ENCODE measurements at places on chromosomes 7 and 10.

DNA sequence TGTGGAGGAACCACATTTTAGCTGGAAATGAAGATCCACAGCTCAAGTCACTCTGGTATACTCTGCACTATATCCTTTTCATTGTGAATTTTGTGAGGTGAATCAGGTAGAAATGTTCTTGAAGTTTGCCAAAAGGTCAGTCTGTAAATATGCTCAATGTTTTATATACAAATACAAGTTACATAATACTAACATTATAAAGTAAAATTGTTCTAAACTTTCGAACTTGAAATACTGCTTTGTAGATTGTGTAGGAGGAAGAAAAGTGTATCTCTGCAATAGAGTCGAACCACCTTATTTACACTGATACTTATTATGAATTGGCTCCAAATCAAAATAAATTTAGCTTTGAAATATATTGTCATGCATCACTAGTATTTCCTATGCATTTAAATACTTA, 7.0 kb downstream of the MIOS start:
- no peak for DNase-seq

DNA sequence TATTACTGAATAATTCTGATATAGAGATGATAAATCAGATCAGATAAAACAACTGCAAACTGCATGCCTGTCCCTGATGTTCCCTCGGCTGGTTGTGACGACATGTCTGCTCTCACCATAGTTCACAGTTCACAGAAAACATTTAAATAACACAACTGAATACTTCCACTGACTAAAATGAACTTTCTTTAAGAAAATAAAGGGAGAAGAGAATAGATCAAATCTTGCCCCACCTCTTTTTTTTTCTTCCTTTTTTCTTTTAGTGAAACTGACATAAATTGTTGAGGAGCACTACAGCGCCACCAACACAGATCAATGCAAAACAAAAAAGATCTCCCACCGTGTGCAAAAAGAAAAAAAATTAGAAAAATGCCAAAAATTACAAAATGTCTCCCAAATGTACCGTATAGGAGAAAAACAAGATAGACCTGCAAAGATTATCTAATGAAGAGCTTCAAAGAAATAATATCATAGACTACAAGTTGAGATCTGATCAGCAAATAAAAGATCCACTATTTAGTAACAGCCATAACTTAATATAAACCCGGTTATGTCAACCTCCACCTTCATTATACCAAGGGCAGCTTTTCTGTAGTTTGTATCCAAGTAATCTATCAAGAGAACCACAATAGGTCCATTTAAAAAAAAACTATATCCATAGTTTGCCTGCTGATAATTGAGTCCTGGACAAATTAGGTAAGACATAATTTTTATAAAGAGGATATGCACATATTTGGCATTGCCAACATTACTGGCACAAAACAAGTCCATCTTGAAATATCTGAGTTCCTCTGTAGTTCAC, 30.7 kb upstream of the EPC1 start:
- DNase-seq, result peak; percentile 65

DNA sequence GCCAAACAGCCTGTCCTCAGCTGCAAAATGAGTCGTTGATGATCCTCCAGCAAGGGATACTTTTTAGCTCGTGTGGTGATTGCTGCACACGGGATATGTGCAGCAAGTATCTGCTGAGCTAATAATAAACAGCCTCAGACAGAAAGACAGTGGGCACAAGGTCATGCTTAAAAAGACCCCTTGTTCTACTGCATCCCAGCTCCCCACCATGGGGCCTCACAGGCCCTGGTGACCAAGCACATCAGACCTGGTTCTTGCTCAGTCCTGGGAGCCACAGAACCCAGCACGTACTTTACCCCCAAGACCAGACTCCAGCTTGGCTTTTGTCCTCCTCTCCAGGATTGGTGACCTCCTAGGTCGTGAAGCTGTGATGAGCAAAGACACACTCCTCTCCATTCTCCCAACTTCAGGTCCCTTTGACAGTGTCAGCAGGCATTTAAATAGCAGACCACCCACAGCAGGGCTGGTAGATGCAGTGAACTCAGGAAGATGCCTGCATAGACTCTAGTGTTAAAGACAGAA, 50.5 kb downstream of the EGFR start:
- DNase-seq, result no peak

DNA sequence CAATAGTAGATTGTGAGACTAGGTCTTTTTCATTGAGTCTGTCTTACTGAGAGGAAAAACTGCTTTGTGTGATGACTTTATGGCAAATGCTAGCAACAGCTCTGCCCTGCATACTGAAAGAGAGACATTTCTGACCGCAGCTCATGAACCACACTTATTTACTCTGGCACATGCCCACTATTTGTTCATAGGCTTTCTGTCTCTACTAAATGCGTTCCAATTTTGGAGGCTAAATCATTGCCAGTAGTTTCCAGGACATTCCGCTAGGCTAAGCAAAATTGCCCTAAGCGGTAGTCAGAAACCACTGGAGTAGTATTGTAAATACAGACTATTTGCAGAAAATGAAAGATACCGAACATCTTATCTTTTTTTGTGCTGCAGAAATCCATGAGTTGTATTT, 55.6 kb upstream of the DLX6 start:
- DNase-seq, result no peak

DNA sequence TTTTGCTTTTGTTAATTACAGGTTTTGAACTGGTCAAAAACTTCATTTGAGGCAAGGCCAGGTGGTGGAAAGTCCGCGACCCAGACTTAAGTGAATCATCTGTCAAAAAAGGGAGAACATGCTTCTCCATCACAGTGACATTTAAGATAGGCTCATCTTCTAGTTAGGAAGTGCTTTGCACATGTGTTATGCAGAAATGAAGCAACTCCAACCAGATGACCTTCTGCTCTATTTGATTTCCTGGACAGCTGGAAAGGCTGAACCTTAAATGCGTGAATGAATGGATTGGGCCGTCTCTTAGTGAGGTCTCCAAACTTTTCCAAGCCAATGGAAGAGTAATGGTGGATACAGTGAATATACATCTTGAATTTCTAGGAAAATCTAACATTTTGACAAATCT, 101.6 kb upstream of the FAM13C start:
- no peak for DNase-seq

DNA sequence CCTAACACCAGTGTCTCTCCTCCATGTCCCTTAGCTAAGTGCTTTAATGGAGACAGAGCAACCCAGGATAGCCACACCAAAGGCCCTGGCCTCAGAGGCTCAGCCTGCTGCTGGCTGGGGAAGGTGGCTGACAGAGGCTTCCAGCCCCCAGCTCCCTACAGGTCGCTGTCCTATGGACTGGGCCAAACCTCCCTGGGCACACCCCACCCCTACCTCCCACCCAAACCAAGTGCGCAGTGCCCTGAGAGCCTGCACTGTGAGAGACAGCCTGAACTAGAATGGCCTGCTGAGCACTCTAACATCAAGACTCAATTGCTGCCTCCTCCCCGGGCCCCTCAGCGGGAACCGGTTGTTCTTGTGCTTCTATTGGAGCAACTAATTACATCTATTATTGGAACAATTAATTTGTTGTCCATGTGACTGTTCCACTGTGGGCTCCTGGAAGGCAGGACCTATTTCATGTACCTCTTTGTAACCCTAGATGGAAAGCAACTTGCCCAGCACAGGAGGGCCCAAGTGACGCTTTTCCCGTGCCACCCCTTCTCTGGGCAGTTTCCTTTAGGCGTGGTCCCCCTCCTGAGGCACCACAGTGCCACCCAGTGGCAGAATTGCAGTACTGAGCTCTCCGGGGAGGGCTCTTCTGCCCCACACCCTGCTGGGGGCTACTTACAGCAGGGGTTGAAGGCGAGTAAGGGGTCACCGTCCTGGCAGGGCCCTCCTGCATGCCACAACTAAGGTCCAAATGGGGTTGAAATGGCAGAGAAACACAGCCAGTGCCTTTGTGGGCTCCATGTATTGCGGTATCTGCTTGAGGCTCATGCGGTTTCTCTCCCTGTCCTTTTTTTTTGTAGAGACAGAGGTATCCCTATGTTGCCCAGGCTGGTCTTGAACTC, 63.7 kb upstream of the WAPL start:
- DNase-seq, result peak; percentile 34

- DNase-seq, result no peak
Observed at GRCh38 chr7:143012001-143012400, 14.9 kb downstream of the OR9A2 start.

GRCh38 chr7:124059375-124059774, 26.5 kb upstream of the TMEM229A start:
- DNase-seq, result no peak

- no peak for DNase-seq
Observed at GRCh38 chr7:50208378-50208982, 96.0 kb upstream of the IKZF1 start.

DNA sequence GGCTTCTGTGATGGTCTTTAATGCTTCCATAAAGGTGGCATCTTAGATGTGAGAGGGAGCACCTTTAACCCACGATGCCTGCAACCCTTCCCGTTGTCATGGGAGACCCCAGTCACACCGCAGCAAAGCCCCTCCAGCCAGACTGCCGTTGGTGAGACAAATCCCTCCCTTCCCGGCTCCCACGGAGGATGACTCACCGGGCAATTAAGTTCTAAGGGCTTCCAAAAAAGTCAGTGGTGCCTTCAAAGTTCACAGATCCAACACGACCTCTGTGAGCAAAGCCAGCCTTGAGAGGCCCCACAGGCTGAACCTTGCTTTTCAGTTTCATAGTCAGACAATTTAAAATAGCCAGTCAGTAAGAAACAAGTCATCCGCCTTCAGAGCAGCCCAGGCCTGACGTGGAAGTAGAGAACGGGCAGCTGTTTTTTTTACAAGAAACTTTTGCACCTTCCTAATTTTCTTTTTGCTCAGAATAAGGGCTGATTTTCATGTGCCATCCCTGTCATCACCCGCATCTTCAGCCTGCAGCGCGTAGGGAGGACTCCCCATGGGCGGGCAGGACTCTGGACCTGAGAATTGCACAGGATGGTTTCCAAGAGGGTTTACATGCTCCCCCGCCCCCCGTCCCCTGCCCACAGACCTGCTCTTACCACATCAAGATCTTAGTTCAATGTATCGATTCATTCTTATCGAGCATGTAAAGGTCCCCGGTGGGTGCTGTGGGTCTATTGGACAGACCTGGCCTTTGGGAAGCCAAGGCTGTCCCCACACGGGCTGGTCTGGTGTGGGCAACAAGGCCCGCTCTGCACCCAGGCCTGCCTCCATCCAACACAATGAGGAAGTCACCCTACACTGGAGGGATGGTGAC, 333.9 kb downstream of the DNAJB6 start:
- no peak for DNase-seq

DNA sequence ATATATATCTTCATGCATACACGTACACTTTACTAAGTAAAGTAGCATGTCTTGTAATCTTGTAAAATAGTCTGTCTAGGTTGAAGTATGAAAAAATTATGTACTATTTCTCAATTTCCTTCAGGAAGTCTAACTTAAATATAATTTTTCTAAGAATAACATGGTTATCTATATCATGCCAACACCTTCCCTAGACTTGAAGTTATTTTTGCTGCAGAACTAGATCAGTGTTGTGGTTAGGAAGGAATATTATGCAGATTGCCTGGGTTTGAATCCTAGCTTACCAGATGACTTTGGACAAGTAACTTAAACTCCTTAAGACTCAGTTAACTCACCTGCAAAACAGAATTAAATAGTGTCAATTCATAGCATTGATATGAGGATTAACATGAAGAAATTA, 142.2 kb upstream of the SEMA3A start:
- no peak for DNase-seq

GRCh38 chr10:94344522-94345122, 18.1 kb downstream of the NOC3L start:
- no peak for DNase-seq

- peak; percentile 47 for DNase-seq
Observed at GRCh38 chr10:97714401-97715258, 1.1 kb downstream of the MARVELD1 start.

DNA sequence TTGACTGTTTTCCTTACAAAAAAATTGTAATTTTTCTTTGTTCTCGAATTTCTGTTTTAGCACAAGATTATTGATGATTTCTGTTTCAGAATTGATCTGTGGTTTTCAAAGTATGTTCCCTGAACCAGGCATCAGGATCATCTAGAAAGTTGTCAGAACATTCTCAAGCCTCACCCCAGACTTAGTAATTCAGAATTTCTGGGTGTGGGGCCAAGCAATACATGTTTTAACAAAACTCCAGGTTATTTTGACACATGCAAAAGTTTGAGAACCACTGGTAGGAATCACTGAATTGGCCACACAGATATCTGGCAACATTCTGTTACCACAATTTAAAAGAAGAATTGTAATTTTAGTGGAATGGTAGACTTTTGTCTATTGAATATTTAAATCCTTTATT, 1173.9 kb upstream of the LRRTM3 start:
- DNase-seq, result no peak

DNA sequence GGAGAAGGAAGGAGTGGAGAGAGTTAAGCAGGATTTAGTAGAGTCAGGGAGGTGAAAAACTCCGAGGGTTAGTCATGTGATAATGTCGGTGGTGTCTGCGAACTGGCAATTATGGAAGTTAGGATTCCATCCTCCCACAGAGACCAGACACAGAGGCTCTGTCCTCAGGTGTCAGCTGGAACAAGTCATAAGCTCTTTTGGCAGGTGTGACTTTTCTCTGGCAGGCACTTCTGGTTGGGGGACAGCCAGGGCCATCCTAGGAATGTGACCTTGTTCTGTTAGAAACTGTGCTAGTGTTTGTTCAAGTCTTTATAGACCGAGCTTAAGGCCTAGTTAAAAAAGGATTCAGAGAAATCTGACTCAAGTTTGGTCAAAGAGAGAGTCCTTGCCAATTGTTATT, 371.0 kb downstream of the DPP6 start:
- no peak for DNase-seq

DNA sequence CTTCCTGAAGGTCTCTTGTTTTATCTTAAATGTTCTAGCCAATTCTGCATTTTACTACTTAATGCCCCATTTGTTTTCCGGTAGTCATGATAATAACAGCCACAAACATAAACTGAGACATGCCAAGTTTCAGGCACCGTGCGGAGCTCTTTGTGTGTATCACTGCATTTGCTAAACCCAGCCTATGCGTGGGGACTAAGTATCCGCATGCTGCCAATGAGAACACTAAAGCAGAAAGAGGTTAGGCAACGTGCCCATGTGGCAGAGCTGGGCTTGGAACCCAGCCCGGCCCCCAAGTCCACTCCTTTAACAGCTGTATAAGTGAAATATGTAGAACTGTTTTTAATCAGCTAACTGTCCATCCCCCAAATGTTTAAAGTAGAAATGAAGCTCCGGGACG, 54.1 kb downstream of the SLIT1 start:
- no peak for DNase-seq

DNA sequence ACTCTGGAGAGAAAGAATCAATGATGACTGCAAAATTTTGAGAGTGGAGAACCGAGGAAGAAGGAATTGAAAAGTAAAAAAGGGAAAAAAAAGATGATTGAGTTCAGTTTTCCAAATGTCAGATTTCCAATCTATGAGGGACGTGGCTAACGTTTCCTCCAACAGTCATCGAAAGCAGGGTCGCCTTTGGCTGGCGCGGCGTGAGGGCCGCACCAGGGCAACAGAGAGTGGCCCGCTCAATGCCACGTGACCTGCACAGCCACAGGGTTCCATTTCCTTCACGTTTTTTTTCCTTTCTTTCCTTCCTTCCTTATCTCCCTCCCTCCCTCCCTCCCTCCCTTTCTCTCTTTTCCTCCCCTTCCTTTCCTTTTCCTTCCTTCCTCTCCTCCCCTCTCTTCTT, 101.9 kb downstream of the WDR37 start:
- DNase-seq, result no peak

Measured in right renal cortex interstitium (tissue), 3 donors.